OCI-M1 (cell line): ENCODE measurements at places on chromosomes 4 and X.

GRCh38 chrX:44906041-44906440 lies 33.1 kb downstream of the KDM6A start:
- no peak for DNase-seq

- no peak for DNase-seq
Measured at GRCh38 chr4:158192439-158193158, 17.7 kb upstream of the TMEM144 start.

DNA sequence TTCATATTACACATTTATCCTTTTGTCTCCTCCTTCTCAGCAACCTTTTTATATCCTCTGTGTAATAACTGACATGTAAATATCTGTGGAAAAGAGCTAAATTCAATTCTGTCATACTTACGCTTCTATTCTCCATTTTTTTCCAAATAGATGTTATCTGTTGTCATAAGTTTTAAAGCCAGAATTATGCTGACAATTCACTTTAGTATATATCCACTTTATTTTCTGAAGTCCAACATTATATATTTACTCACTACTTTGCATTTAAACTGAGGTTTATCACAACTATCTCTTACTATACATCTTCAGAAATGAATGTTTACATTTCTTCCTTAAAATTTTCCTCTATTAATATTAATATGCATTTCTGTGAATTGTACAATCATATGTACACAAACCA lies 247.9 kb upstream of the PCDH10 start:
- DNase-seq = no peak

GRCh38 chr4:72319601-72320021 lies 249.4 kb downstream of the ADAMTS3 start:
- no peak for DNase-seq

DNA sequence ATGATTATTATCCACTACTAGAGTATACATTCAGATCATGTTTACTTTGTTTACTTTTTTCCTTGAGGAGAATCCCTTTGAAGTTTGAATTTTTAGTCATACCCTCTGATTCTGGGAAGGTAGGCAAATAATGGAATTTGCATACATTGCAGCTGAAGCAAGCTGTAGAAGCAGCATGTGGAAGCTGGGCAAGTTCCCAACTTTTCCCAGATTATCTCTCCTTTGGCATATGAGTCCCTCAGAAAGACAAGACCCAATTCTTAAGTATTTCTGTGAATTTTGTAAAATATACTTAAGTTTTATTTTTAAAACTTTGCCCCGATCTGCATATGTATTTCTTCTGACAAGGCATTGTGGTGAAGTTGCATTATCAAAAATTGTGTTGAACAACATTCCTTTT lies 94.9 kb downstream of the CNKSR2 start:
- DNase-seq = no peak

DNA sequence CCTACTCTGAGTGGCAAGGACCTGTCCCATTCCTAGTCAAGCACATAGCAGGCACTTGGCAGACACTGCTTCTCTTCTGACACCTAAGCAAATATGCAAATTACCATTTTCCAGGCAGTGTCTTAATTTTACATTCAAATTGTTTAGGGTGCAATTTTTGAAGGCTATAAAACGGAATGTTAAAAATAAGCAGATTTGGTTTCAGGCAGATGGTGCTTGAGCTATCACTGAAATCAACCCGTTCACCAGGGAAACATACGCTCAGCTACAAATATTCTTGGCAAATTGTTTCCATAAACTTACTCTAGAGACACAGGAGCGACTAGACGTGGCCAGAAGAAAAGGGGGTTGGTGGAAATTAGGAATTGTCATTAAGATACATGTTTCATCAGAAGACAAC lies 45.7 kb downstream of the BEND2 start:
- no peak for DNase-seq

DNA sequence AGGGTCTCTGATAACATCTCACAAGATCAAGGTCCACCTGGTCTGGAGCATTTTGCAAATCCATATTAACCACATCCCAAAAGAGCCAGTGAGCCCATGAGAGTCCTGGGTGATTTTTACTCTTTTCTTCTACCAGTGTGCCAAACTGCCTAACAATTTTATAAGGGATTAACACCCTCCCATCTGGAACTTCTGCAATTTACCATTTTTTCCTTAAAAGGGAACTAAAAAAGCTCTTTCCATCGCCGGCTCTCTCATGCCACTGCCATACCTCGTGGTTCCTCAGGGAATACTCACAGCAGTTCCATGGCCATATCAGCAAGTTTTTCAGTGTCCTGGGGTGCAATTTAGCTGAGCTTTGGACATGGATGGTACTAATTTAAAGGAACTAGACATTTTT lies 55.7 kb downstream of the SEPSECS start:
- DNase-seq = no peak

- no peak for DNase-seq
Measured at GRCh38 chr4:83906561-83906960, 370.7 kb downstream of the GPAT3 start.

DNA sequence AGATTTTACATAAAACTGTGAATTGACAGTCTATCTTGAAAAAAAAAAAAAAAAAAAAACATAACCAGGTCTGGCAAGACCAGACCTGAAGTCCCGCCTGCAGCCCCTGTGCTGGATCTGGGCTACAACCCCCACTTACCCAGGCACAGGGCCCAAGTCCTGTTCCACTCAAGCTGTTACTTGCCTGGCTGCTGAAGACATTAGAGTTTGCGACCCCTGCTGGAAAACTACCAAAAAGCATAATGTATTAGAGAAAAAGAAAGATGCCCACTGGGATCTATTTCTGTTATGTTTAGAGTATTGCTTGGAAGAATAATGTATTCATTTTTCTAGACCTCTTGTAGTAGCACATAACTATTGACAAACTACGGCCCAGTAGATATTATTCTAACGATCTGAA lies 4.7 kb downstream of the HS3ST1 start:
- peak; percentile 61 for DNase-seq

- DNase-seq = peak; percentile 89
Measured at GRCh38 chr4:53688186-53688790, 97.0 kb upstream of the LNX1 start.

DNA sequence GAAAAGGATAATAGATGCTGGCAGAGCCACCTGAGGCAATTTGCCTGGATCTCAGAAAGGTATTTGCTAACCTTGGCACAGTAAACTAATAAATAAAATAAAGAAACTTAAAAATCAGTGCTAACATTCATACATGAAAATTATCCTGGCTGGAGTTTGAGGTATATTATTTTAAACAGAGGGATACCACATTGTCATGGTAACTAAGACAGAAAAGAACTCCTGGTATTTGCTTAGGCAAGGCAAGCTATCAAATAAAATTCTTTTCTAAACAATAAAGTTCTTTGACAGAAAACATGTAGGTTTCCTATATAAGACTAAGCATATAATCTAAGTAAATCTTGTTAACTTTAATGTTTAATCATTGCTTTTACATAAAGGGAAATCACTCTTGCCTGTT lies 218.8 kb downstream of the MAGEB17 start:
- DNase-seq = no peak

GRCh38 chrX:112746812-112747595 lies 67.3 kb upstream of the LHFPL1 start:
- peak; percentile 11 for DNase-seq
